ENCODE measurements at places on chromosomes 1 and 21.

DNA sequence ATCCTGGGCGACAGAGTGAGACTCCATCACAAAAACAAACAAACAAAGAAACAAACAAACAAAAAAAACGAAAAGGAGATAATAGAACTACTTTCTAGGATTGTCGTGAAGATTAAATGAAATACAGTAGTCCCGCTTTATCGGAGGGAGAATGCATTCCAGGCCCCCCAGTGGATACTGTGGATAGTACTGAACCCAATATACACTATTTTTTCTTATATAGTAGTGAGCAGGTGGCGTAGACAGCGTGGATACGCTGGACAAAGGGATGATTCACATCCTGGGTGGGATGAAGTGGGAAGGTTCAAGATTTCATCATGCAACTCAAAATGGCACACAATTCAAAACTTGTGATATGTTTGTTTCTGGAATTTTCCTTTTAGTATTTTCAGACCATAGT lies 8.0 kb downstream of the SLC35F3 start:
- DNase-seq = no peak

- DNase-seq = no peak
Observed at GRCh38 chr1:25174363-25174729, 58.0 kb downstream of the SYF2 start.

DNA sequence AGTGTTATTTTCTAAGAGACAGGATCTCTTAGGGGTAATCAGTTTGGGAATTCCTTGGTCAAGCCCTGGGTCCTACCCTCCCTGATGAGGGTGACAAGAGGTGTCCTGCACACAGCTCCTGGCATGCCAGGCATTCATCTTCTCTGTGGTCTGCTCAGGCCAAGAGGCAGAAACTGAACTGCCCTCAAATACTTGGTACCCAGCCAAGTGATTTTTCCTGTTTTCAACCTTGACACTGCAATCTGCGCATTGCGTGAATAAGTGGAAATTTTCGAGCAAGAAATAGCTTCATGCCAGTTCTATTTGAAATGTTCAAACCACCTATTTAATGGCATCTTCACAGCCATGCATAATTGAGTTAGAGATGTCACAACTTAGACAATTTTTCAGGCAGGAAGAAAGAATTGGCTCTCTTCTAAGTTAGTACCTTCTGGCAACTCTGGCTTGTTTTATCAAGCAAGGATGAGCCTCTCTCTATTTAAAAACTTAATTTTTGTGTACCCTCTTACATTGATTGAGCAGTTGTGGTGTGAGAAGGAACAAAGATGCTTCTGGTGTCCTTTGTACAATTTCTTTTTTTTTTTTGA lies 27.0 kb downstream of the DNM3 start:
- no peak for DNase-seq

- DNase-seq = no peak
Observed at GRCh38 chr1:15141935-15142539, 11.5 kb upstream of the TMEM51 start.
